ENCODE measurements at places on chromosomes 12 and 14.

- no peak for DNase-seq
These were observed 420.4 kb upstream of the DCN start for GRCh38 chr12:91603060-91603459.

DNA sequence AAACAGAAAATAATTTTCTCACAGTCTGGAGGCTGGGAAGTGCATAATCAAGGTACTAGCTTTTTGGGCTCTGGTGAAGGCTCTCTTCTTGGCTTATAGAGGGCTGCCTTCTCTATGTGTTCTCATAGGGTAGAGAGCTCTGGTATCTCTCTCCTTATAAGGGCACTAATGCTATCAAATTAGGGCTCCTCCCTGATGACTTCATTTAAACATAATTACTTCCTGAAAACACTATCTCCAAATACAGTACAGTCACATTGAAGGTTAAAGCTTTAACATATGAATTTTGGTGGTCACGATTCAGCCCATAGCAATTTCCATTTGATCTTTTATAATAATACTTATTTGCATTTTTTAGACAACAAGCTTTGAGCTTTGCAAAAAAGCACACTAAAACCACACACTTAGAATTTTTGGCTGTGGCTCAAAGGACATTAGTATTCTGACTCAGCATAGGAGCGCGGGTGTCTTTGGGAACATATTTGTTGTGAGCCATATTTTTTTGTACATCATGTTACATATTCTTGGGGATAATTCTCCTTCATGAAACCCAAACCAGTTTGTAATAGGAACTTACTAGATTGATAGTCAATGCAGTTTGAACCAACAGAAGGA lies 808.1 kb upstream of the FBXO33 start:
- peak; percentile 12 for DNase-seq

GRCh38 chr14:21038441-21039422 lies 3.4 kb upstream of the RNASE7 start:
- DNase-seq, result peak; percentile 48

DNA sequence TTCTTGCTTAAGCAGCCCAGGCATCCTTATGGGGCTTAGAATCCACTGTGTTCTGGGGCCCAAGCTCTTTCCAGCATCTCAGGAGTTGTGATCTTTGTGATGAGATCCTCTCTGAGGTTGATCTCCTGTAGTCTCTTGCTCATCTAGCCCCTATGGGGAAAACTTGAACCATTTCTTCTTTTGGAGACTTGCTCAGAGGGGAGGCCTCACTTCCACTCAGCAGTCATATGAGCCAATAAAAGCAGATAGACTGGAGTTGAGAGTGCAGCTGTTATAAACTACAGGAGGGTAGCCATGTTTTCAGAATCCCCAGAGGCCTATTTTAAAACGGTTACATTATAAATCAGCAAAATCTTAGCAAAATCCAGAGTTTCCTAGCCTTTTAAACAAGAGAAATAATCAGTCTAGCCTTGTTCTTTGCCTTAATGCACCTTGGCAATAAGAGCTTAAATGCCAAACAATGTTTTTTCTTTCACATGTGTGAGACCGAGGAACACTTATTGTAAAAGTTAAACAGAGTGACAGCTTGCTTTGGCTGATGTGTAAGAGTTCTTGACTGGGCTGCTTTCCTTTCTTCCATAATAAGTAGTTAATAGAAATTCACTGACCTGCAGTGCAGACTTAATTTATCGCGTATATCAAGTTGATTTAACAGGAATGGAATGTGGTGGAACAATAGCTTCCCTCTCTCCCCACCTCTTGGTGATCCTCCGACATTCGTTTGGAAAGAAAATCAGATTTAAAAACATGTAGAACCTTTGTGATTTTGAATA lies 168.3 kb downstream of the NEDD1 start:
- DNase-seq, result no peak

GRCh38 chr12:103520686-103521215 lies 25.0 kb upstream of the C12orf42 start:
- DNase-seq, result no peak

- no peak for DNase-seq
These were observed 45.9 kb upstream of the PLEKHG7 start for GRCh38 chr12:92656911-92657310.

Data from NCI-H446 (cell line).